ENCODE measurements at places on chromosomes 13 and 19. TPM values are rescaled to one million over a fixed set of nuclear protein-coding genes. Genes with fewer than 3 reads are reported as not detected.

DNA sequence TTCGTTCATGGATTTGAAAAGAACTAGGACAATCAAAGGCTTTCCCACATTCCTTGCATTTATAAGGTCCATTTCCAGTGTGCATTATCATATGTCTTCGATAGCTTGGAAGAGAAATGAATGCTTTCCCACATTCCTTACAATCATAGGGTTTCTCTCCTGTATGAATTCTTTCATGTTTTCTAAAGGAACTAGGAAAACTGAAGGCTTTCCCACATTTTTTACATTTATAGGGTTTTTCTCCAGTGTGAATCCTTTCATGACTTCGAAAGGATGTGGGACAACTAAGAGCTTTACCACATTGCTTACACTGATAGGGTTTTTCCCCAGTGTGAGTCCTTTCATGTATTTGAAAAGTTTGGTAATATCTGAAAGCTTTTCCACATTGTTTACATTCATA lies 19.8 kb downstream of the ZNF709 start:
- H3K4me1 ChIP-seq, result no peaks in the 10 kb centered on the region
- H3K27me3 ChIP-seq, result peaks cover 7% of the 10 kb centered on the region
- H3K4me3 ChIP-seq, result peak overlapping the region; percentile 85
- peaks cover 60% of the 10 kb centered on the region for H3K36me3 ChIP-seq
- DNase-seq, result no peak

DNA sequence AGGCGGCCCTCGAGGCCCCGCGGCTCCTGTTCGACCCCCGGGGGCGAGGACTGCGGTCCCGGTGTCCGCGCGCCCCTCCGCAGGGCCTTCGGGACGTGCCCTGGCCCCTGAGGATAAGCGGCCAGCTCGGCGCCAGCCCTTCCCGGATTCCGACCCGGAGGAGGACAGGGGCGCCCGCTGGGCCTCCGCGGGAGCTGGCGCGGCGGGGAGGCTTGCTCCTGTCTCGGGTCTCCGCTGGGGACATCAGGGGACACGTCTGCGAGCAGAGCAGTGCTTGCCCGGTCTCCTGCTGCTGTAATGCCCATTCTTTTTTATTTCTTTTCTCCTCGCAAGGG lies 829 bp downstream of the B3GLCT start:
- peak overlapping the region; percentile 75 for H3K27ac ChIP-seq
- no peaks in the 10 kb centered on the region for H3K36me3 ChIP-seq
- H3K4me3 ChIP-seq, result peak overlapping the region; percentile 92
- peaks cover 22% of the 10 kb centered on the region for H3K4me1 ChIP-seq
- DNase-seq, result peak; percentile 63

- H3K27me3 ChIP-seq, result no peaks in the 10 kb centered on the region
- no peaks in the 10 kb centered on the region for H3K36me3 ChIP-seq
- no peak for DNase-seq
Observed at GRCh38 chr13:51477149-51477548, 24.3 kb upstream of the INTS6 start.

GRCh38 chr19:48218997-48219396 lies 36.7 kb downstream of the CARD8 start:
- H3K36me3 ChIP-seq, result peaks cover 44% of the 10 kb centered on the region
- no peaks in the 10 kb centered on the region for H3K27me3 ChIP-seq
- H3K4me1 ChIP-seq, result peaks cover 8% of the 10 kb centered on the region
- H3K27ac ChIP-seq, result peak overlapping the region; percentile 24

DNA sequence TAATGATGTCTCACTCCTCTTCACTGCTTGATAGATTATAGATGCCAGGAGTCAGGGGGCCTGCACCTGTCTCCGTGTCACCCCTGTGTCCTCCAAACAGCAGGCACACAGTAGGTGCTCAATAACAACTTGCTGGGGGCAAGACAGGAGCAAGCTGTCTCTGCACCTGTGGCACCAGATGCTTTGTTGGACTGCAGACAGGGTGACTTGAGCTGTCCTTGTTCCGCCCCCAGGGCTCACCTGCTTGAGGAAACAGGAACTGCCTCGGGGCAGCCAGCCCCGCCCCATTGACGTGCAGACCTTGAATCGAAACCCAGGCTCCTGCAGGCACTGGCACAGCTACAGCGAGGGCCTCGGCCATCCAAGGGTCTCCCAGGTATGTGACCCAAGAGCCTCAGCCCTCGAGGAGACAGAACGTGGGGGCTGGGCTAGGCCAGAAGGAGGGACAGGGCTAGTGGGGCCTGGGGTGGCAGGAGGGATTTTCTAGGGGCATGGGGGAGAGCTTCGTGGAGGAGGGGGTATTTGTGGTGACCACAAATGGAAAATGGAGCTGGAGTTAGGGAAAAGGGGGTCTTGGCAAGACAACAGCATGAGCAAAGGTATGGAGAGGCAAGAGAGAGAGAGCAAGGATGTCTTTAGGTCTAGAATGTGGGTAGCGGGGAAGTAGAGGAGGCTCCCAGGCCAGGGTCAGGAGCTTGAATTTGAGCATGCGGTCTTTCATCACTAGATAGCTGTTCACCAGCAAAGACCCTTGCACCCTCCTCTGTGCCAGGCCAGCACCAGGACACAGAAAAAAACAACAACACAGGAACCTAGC lies at the start of gene HSH2D:
Gene HSH2D, plus strand, starts transcription at position 287 of the 817 bp plus-strand sequence. CDS start 5,066 bp downstream, outside the sequence.
- H3K27ac ChIP-seq, result no peak within 1 kb of the TSS
- no peak for DNase-seq
- H3K27me3 ChIP-seq, result peaks cover 3% of the 10 kb centered on the region
- no peaks in the 10 kb centered on the region for H3K36me3 ChIP-seq
- H3K4me3 ChIP-seq, result no peak within 1 kb of the TSS

Gene ZNF709
- total RNA-seq, result 6.6 TPM
